ENCODE measurements at places on chromosomes 6 and 20.

GRCh38 chr6:163501439-163501838, 86.9 kb downstream of the QKI start:
- no peak for DNase-seq

GRCh38 chr6:2988426-2989331, 11.0 kb upstream of the NQO2 start:
- peak; percentile 81 for DNase-seq

DNA sequence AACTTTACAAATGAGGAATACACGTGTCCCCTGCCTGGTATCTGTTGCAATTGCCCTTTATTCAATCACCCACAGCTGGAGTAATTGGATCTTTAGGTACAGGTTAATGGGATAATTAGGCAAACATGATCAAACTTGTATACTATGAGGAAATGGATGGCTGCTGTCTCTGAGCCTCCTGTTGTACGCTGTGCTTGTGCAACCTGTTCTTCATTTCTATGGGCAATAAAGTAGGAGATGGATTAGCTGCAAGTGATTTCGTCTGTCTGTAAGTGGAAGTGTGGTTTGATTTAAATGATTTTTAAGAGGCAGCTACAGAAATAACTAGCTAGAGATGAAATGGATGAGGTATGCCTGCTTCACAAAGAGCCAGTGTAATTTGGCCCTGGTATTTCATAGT, 474.1 kb downstream of the RNF144B start:
- DNase-seq: no peak

- no peak for DNase-seq
Observed at GRCh38 chr20:25051386-25052155, 6.4 kb downstream of the ACSS1 start.

DNA sequence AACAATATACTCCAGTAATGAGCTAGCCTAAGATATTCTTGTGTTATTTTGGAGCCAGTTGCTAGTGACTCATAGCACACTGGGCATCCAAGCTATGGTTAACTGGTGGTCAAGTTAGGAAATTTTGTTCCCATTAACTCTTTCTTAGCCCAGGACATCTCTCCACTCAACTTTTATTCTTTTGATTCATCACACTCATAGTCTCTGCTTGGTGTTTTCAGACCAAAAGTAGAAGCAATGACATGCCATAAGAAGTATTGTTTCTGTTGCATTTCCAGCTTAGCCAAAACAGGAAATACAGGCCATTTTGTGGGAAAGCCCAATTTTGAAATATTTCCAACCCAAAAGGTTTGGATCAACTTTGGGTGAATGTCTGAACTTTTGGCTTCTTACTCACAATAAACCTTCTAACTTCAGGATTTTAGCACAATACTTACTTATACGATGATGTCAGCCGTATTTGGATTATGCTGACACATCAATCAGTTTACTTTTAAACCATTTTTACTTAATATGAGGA, 31.6 kb upstream of the CCN2 start:
- DNase-seq: no peak

DNA sequence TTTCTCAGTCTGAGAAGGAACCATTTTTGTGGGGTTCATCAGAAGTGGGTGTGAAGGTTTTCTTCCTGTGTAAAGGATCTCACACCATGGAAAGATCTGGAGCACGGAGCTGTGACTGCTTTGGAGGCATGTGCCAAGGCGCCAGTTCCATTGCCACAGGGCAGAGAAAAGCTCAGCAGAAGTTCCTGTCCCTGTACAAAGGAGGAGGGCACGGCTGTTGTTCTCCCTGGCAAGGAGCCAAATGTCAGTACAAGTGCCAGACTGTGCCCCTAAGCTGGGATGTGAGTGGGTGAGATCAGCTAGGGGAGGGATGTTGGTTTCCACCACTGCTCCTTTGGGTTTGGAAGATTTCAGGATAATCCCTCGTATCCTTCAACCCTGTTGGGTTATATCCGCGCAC, 117.3 kb downstream of the CRYBG1 start:
- DNase-seq: no peak

- no peak for DNase-seq
Observed at GRCh38 chr6:20227350-20227749, 15.1 kb upstream of the MBOAT1 start.

- DNase-seq: no peak
Observed at GRCh38 chr6:164230259-164230658, 815.7 kb downstream of the QKI start.

- DNase-seq: no peak
Observed at GRCh38 chr6:11460837-11461661, 76.5 kb upstream of the TMEM170B start.

- no peak for DNase-seq
Observed at GRCh38 chr6:11263291-11263775, 30.9 kb upstream of the NEDD9 start.

DNA sequence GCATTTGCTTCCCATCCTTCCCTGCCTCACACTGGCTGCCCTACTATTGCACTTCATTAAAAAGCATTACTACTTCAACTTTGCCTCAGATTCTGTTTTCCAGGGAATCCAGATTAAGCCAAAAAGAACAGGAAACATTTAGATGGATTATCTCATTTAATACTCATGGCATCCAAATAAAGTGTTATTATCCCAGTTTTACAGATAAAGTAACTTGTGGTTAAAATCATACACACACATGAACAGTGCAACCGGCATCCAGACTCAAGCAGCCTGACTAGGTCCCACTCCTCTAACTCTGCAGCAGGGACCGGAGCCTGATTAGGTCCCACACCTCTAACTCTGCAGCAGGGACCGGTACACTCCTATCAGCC, 72.3 kb downstream of the GPR6 start:
- DNase-seq: no peak

- DNase-seq: no peak
Observed at GRCh38 chr20:50389438-50389807, 120.8 kb upstream of the PTPN1 start.

DNA sequence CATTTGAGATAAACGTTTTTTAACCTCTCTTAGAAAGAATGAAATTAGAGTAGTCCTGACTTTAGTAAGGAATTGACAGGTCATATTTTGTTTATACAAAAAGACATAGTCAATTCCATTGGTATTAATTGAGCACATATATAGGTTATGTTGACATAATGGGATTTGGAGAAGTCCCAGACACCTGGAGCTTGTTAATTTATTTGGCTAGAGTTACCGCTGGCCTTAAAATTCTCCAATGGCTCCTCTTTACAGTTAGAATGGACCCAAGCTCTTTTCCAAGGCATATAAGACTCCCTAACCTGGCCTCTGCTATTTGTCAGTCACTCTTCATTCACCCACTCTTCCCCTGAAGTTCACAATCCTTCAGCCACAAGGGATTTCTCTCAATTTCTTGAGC, 221.3 kb downstream of the CBLN4 start:
- DNase-seq: no peak

- no peak for DNase-seq
Observed at GRCh38 chr6:158892266-158892665, 73.1 kb upstream of the EZR start.

GRCh38 chr20:46573788-46574584, 23.5 kb upstream of the OCSTAMP start:
- no peak for DNase-seq

GRCh38 chr6:78607189-78607588, 260.2 kb upstream of the IRAK1BP1 start:
- DNase-seq: no peak

- no peak for DNase-seq
Observed at GRCh38 chr20:60869087-60869486, 383.0 kb upstream of the CDH4 start.

GRCh38 chr6:151376440-151376839, 14.9 kb downstream of the ZBTB2 start:
- no peak for DNase-seq
